Activated CD4-positive, CD25-positive, alpha-beta regulatory T cell treated with anti-CD3 and anti-CD28 coated beads, Interleukin-2, amount 50 U/mL, for 16 hours (primary cell): ENCODE measurements at places on chromosomes 6 and 20.

- DNase-seq, result no peak
Measured at GRCh38 chr20:1286267-1287024, 20.4 kb downstream of the SNPH start.

- no peak for DNase-seq
Measured at GRCh38 chr6:715709-716491, 23.0 kb upstream of the EXOC2 start.

DNA sequence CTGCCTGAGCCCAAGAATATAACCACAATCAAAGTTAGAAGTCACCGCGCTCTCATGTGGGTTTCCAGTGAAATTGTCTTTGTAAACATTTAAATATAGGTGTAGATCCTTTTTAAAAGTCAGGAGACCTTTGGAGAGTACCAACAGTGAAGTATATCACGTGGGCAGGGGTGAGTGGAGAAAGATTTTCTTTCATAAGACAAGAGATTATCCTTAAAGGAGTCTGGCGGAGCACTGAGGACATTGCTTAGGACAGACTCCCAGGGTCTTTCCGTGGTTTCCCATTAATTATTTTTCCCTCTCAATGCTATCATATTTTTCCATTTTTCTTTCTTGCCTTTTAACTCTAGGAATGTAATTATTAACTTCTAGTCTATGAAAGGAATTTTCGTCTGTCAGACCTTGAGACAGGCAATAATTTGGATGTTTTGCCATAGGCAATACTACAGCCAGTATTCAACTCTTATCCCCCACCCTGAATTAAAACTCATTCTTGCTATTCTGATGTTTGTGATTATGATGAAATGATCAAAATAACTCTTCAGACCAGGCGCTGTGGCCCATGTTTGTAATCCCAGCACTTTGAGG, 31.4 kb downstream of the DCBLD1 start:
- DNase-seq, result no peak

GRCh38 chr6:1287103-1287591, 24.8 kb upstream of the FOXQ1 start:
- DNase-seq, result no peak
